Kidney tubule cell (primary cell): ENCODE measurements at places on chromosomes 5 and 9.
A peak's percentile ranks its signal among the peaks of the same experiment; 100 is the strongest.

GRCh38 chr9:18299449-18299848, 174.5 kb upstream of the ADAMTSL1 start:
- DNase-seq, result no peak

- no peak for DNase-seq
Observed at GRCh38 chr5:68215898-68216244, 315 bp downstream of the PIK3R1 start.

DNA sequence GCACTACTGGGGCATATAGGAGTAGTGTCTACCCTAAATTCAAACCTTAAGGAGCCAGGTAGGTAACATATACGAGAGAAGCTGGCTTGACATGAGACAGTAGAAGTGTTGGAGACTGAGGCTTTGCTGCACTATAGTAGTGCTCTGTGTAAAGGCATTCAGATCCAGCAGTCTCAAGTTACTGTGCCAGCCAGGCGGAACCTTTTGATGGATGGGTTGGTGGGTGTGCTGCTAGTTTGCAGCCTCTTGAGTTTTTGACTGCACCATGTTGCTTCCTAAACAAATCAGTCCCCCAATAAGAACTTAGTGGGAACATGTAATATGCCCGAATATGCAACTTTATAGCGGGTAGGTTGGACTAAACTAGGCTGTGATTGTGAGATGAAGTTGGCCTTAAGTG, 1.5 kb downstream of the CLTA start:
- peak; percentile 56 for DNase-seq

- DNase-seq, result no peak
Observed at GRCh38 chr9:126472948-126473298, 140.8 kb upstream of the LMX1B start.

GRCh38 chr5:6905883-6906282, 192.7 kb downstream of the TENT4A start:
- DNase-seq, result peak; percentile 39

- no peak for DNase-seq
Observed at GRCh38 chr9:35552376-35552775, 52.7 kb upstream of the TESK1 start.
